ENCODE measurements at places on chromosomes 13 and 19.

GRCh38 chr19:58401840-58402421 lies 6.5 kb downstream of the RNF225 start:
- no peak for DNase-seq

GRCh38 chr13:110640591-110641029 lies 25.3 kb downstream of the NAXD start:
- DNase-seq, result no peak

DNA sequence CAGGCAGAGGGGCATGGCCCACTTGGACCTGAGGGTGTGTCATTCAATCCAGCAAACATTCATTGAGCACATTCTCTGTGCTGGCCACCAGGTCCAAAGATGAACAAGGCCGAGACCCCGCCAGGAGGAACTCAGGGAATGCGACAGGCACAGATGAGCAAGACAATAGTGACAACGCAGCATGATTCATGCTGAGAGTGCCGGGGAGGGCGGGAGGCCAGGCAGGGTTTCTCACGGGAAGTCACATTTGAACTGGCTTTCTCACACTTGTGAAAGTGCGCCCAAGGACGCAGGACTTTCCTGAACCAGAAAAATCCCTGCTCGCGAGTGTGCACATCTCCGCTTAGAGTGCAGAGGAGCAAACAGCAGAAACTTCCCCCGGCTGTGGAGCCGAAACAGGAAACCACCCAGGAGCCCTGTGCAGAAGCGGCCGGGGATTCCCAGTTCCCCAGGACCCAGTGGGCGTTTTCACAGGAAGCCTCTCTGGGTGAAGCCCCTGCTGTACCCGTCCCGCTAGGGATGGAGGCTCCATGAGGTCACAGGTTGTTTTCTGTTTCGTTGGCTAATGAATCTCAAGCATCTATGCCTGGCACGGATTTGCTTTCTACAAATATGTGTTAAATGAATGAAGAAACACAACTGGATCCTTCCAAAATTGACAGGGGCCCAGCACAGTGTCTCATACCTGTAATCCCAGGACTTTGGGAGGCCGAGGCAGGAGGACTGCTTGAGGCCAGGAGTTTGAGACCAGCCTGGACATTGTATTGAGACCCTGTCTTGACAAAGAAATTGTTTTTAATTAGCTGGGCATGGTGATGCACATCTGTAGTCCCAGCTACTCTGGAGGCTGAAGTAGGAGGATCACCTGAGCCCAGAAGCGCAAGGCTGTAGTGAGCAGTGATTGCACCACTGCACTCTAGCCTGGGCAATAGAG lies 68.4 kb upstream of the TM9SF2 start:
- DNase-seq, result no peak

DNA sequence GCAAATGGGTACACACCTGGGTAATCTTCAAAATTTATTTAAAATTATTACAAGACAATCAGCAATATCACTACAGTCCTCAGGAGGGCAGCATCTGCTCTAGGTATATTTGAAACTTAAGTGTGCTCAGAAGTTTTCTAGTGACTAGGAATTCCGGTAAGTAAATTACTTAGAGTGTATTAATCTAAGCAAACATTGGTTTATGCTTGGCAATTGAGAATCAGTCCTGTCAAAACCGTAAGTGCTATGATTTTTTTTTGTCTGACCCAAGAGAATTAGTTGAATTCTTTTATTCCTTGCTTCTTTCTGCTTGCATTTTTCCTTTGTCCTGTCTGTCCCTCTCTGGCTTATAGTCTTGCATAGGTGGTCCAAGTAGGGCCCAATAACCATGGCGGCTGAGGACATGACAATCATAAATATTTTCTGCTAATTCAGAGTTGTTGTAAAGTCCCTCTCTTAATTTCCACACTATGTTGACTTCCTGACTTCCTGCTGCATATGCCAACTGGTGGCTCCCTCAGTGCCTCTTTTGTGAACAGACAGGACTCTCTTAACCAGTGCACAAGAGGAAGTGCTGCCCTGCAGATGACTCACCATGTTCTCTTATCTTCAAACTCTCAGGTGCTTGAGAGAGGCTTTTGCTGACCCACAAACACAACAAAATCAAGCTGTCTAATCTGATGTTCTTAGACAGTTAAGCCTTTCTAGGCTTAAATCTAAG lies 82.2 kb downstream of the SLAIN1 start:
- DNase-seq, result peak; percentile 9

DNA sequence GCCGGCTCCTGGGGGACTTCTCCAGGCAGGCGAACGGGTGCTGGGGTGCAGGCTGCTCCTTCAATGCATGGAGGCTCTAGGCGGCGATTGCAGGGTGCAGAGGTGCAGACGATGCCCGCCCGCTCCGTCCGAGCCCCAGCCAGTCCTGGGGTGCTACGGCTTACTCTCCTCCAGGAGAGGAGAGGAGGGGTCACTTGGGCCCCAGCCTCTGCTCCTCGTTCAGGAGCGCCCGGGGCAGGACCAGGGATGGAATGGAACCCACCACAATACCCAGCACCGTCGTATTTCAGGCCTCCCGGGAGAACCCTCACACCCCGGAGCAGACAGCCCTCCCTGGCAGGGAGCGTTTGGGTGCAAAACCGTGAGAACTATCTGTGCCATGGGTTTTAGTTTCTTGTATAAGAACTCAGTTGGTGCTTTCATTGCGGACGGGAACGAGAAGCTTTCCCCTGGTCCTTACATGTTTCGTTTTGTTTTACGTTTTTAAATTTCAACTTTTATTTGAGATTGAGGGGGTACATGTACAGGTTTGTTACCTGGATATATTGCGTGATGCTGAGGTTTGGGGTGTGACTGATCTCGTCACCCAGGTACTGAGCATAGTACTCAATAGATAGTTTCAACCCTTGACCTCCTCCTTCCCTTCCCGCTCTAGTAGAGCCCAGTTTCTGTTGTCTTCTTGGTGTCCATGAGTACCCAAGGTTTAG lies 46.8 kb downstream of the ARHGEF18 start:
- DNase-seq, result no peak

DNA sequence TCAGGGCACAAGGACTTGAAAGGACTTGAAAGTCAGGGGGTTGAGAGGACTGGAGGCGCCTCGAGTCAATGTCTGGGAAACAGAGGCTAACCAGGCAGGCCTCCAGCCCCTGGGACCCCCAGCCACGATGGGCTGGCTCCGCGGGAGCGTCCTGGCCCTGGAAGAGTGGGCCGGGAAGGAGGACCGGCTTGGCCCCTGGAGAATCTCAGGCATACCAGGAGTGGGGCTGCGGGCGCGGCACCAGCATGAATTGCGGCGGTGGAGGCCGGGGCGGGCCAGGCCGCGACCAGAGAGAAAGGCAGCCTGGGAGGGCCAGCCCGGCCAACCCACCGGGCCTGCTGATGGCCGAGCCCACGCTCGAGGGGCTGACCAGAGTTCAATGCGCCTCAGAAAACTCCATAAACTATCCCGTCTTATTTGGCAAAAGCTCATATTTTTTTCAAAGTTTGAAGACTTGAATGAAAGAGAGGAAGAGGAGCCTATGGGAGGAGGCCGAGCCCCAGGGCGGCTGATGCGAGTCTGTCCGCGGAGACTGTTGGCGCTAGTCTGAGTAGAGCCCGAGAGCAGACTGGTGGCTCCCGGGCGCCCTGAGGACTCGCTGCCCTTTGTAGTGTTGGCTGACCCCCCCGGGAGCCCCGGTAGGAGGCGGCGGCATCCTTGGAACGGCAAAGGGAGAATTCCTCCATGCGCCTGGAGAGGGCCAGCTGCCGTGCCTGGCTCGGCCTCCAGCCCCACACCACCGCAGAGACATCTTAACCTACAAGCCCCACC lies 68.0 kb downstream of the MLLT1 start:
- no peak for DNase-seq

DNA sequence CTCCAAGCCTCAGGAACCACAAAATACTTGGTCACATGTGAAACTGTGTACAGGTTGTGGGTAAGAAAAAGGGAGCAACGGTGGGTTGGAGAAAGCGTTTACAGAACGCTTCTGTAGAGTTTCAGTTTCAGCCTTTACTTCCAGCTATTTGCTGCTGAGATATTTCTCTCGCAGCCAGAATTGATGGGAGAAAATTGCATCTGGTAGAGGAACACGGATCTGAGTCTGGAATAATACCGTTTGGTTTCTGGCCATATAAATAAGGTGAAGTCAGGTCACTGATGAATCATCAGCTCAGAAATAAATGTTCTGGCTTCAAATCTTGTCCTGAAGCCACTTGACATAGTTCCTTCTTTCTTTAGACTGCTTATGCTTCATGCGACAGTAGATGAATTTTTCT lies 20.3 kb upstream of the RFC3 start:
- no peak for DNase-seq

- no peak for DNase-seq
Observed at GRCh38 chr13:33606692-33607091, 211.3 kb upstream of the RFC3 start.

DNA sequence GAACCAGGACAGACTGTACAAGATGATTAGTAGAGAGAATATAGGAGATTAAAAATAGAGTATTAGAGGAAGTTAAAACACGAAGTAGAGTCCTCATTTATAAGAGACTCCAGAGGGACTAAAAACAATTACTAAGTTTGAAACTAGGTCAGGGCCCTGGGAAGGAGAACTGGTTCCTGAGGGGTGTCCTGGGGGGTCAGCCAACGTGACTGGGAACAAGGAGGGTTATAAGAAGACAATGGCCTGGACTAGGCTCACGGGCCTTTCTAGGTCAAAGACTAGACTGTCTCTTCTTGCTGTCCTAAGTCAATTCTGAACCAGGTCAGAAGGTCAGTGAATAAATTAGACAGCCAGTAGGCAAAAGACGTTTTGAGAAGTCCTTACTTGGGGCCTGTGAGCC lies 165.3 kb downstream of the IER2 start:
- no peak for DNase-seq

DNA sequence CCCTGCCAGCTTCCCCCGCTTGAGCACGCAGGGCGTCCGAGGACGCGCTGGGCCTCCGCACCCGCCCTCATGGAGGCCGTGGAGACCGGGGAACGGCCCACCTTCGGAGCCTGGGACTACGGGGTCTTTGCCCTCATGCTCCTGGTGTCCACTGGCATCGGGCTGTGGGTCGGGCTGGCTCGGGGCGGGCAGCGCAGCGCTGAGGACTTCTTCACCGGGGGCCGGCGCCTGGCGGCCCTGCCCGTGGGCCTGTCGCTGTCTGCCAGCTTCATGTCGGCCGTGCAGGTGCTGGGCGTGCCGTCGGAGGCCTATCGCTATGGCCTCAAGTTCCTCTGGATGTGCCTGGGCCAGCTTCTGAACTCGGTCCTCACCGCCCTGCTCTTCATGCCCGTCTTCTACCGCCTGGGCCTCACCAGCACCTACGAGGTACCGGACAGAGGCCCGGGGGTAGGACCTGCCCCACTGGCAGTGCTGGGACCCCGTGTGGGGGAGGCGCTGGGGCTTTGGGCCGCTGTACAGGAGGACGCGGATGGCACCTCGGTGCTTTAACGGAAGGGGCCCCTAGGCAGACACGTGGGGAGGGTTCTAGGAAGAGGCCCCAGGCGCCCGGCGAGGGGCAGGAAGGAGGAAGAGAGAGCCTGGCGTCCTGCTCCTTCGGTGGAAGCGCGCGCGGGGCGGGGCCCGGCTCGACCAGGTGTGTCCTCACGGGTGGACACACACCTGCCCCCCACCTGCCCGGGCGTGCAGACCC lies 681 bp downstream of the SLC5A5 start:
- no peak for DNase-seq

DNA sequence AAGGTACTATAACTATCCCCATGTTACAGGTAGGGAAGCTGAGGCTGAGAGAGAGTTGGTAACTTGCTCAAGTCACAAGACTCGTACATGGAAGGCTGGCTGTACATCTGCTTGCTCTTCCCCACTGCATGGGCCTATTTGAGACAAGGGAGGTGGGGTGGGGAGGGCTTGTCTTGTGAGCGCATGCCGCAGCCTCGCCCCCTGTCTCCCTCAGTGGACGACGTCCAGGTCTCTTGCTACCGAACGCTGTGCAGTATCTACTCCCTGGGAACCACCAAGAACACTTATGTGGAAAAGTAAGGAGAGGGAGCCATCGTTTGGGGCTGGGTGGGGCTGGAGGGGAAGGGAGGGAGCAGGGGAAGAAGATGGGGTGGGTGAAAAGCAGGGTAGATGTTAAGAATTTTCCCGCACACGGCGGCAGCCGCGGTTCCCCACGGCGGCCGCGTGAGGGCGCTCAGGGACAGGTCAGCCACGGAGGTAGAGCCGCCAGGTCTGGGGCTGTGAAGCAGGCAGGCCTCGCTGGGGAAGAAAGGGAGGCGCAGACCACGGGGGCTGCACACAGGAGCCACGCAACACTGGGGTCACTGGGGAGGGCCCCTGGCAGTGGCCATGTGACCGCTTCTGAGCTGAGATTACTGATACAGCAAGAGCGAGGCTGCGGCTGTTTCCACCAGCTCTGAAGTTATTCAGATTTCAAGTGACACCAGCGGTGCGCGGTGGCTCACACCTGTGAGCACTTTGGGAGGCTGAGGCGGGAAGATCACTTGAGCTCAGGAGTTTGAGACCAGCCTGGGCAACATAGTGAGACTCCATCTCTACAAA lies 81.5 kb downstream of the RYR1 start:
- DNase-seq, result peak; percentile 2

GRCh38 chr19:55693336-55693974 lies 18.4 kb downstream of the EPN1 start:
- no peak for DNase-seq

DNA sequence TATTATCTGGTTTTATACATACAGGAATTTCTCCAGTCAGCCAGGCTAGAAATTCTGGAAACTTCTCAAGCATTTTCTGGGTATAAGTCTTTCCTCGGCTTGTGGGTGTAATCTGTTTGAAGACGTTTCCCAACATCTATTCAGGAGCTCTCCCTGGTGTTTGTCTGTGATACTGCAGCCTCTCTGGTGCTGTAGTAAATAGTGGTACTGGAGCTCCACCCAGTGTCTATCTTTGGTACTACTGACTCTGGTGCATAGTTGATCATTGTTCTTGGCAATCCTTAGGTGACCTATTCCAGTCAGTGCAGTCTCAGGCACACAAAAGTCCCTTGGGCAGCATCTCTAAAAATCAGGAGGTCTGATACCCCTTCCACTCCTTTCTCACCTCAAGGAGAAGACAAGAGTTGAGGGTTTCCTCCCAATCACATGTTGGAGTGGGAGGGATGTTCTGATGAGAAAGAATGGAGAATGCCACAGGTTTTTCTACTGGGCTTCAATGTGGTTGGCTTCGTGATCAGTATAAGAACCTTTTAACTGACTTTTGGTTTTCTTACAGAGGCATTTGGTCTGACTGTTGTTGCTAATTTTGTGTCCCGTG lies 115.5 kb downstream of the CYSLTR2 start:
- peak; percentile 67 for DNase-seq

GRCh38 chr13:79767126-79767525 lies 286.2 kb downstream of the NDFIP2 start:
- DNase-seq, result no peak

- no peak for DNase-seq
Observed at GRCh38 chr19:19571071-19571786, 33.2 kb downstream of the CILP2 start.

- DNase-seq, result no peak
Observed at GRCh38 chr13:65722506-65722905, 1507.6 kb downstream of the PCDH9 start.

DNA sequence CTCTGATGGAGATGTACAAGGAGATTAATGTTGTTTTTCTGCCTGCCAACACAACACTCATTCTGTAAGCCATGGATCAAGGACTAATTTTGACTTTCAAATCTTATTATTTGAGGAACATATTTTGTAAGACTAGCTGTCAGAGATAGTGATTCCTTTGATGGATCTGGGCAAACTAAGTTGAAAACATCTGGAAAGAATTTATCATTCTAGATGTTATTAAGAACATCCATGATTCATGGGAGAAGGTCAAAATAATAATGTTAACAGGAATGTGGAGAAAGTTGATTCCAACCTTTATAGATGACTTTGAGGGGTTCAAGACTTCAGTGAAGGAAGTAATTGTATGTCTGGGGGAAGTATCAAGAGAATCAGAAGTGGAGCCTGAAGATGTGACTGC lies 196.8 kb downstream of the POSTN start:
- DNase-seq, result no peak

GRCh38 chr19:1235625-1236538 lies 1.9 kb downstream of the CBARP start:
- DNase-seq, result no peak

Data from keratinocyte (primary cell).